Activated naive CD4-positive, alpha-beta T cell treated with anti-CD3 and anti-CD28 coated beads for 36 hours (primary cell): ENCODE measurements at places on chromosomes 11 and 22.

DNA sequence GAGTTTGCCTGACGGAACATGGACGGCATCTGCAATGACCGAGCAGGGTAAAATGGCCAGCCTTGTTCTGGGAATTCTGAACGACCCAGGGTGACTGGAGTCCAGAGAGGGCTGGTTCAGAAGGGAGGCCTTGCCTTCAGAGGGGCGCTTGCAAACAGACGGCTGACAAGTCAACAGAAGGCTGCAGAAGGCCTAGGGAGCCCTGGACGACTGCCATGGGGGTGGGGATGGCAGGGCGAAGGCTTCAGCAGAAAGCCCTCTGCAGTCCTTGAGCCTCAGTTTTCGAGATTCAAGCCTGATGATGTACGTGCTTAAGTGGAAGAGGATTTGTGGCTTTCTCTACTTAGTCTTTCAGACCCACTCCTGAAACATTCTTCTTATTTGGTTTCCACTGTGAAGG, 117.1 kb upstream of the TBCEL start:
- no peak for DNase-seq

DNA sequence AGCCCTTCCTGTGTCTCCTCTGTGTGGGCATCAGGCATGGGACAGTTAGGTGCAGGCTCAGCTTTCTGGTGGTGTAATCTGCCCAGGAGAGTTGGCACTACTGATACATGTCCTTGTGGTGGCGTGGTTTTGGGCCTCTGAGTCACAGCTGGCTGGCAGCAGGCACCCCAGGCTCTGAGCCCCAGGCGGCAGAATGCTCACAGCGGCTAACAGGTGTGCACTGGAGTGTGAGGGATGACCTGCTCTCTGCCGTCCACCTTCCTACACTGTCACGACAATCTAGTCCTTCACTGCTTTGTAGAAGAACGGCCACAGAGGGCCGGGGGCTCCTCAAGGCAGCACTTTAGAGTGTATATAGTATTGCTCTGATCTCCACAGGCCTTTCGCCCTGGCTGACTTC, 100.3 kb upstream of the PITPNB start:
- no peak for DNase-seq

GRCh38 chr11:126224647-126225294, 13.2 kb downstream of the FAM118B start:
- no peak for DNase-seq

GRCh38 chr11:128157423-128158298, 429.7 kb downstream of the ETS1 start:
- DNase-seq: peak; percentile 74

DNA sequence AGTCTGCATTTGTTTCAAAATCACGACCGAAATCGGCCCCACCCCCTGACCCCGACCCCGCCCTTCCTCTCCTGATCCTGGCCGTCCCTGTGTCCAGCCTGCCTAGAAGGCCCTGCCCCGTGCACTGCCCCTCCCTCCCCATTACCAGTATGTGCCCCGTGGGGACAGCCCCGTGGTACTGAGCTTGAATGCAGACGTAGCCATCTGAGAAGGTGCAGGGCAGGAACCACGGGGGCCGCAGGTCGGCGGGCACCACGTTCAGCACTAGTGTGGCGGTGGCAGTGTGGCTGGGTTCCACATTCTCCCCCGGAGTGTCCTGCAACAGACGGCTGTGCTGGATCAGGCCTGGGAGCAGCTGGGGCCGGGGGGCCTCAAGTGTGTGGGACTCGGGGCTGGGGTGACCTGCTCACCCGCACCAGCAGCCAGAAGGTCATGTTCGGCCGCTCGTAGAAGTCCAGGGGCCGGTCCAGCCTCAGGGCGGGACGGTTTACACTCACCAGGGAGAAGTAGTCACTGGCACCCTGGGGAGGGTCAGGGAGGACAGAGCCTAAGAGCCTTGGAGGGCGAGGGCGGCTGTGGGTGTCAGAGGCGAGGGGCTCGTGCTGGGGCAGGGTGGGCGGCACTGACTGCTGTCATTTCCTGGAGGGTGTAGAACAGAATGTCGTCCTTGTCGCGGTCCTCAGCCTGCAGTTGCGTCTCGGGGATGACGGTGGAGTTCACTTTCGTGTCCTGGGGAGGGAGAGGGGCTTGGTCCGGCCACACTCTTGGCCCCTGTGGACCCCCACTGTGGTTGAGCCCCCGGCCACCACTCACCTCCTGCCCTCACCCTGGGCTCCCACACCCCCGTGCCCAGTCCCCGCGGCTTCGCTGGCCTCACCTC, 3.6 kb downstream of the CDHR5 start:
- no peak for DNase-seq

- no peak for DNase-seq
These were observed 20.8 kb downstream of the PIK3IP1 start for GRCh38 chr22:31271485-31271884.

DNA sequence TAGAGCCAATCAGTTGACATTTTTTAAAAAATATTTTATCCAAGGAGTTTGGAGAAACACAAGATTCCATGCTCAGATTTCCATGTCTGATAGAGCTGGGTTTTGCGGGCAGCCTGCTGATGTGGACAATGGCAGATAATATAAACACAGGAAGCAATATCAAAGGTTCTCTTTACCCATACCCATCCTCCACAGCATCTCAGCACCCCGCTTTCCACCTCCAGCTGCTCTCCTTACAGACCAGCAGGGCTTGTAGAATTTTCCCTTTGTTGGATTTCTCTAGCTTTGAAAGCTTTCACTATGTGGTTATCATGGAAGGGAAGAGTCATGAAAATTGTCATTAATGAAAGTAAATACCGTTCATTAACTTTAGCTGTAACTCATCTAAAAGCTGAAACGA, 746.4 kb downstream of the OPCML start:
- DNase-seq: no peak

GRCh38 chr11:69204246-69204940, 48.7 kb downstream of the SMIM38 start:
- DNase-seq: no peak

GRCh38 chr22:44870021-44870420, 117.6 kb downstream of the ARHGAP8 start:
- peak; percentile 39 for DNase-seq

DNA sequence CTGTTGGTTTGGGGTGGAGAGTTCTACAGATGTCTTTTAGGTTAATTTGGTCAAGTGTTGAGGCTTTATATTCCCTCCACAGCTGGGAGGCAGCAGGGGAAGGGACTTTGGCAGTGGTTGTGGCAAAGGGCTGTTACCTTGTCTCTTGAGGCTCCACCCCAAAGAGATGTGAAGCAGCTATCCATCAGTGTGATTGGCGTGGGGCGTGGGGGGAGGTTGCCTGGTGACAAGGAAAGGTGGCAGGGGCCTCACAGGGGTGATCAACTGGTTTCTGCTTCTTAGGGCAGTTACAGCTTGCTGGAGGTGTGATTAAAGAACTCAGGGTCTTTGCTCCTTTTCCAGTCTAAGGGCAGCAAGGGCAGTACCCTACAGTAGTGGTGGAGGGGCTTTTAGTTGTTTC, 59.3 kb downstream of the FANCF start:
- no peak for DNase-seq

- DNase-seq: no peak
These were observed 15.4 kb downstream of the CAPN5 start for GRCh38 chr11:77081976-77082836.

- DNase-seq: no peak
These were observed 162.8 kb upstream of the SNX19 start for GRCh38 chr11:131079036-131079435.

GRCh38 chr11:34358728-34359547, 1.1 kb upstream of the ABTB2 start:
- DNase-seq: peak; percentile 88

GRCh38 chr11:19511413-19512183, 201.0 kb upstream of the NAV2 start:
- DNase-seq: no peak

- no peak for DNase-seq
These were observed 10.9 kb downstream of the MTMR2 start for GRCh38 chr11:95912902-95913560.

GRCh38 chr11:82183346-82183745, 550.3 kb downstream of the FAM181B start:
- DNase-seq: no peak

GRCh38 chr22:44026066-44026629, 2.0 kb downstream of the PARVB start:
- DNase-seq: no peak

GRCh38 chr11:10298342-10298741, 4.3 kb upstream of the SBF2 start:
- DNase-seq: peak; percentile 79

GRCh38 chr11:119359365-119360214, 13.1 kb upstream of the MFRP start:
- DNase-seq: no peak

- DNase-seq: peak; percentile 56
These were observed 10.2 kb upstream of the P4HA3 start for GRCh38 chr11:74321487-74322188.

DNA sequence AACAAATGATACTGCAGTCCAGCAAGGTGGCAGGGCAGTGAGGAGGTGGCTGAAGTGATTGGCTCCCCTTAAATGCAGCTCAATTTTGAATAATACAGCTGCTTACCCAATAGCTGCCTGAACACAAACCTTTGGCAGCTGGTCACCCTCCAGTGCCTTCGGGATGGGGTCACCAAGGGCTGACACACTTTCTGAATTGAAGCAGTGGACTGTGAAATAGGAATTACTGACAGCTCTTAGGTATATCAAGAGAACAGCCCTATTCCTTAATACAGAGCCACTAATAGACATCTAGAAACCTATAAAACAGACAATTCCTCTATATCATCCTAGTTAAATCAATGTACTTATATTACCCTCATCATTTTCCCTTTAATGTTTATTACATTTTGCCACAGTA, 474.2 kb upstream of the KIRREL3 start:
- no peak for DNase-seq

- no peak for DNase-seq
These were observed 45.3 kb downstream of the RAB6A start for GRCh38 chr11:73715541-73715940.

DNA sequence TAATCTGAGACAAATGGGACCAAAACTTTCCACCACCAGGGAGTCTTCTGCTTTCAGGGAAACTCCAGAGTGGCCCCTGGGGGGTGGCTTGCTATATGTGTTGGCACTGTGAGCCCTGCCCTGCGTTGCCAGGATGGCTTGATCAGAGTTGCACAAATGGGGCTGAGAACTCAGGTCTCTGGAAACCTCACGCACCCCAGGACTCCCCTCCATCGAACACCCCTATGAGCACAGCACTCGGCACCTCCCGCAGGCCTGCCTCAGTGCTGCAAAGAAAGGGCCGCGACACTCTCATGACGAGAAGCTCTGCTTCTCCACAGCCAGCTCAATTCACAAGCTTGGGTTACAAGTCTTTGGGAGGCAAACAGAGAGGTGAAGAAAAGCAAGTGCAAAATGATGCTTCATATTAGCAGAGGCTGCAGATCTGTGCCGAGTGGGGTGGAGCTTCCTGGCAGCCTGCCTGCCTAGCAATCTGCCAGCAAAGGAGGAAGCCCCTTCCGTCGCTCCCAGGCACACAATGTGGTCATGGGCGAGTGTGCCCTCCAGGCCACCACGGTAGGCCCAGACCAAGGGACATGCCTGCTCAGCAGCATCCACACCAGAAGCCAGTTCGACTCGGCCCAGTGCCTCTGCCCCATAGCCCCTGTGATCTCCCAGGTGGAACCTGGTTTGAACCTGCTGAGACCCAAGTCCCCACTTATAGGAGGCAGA, 55.7 kb downstream of the MYH9 start:
- peak; percentile 87 for DNase-seq

DNA sequence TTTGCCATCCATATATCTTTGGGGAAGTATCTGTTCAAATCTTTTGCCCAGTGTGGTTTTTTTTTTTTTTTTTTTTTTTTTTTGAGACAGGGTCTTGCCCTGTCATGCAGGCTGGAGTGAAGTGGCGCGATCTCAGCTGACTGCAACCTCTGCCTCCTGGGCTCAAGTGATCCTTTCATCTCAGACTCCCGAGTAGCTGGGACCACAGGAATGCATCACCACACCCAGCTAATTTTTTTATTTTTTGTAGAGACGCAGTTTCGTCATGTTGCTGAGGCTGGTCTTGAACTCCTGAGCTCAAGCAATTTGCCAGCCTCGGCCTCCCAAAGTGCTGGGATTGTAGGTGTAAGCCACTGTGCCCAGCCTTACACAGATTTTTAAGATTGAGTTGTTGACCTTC, 4.8 kb upstream of the FAM118A start:
- DNase-seq: no peak

DNA sequence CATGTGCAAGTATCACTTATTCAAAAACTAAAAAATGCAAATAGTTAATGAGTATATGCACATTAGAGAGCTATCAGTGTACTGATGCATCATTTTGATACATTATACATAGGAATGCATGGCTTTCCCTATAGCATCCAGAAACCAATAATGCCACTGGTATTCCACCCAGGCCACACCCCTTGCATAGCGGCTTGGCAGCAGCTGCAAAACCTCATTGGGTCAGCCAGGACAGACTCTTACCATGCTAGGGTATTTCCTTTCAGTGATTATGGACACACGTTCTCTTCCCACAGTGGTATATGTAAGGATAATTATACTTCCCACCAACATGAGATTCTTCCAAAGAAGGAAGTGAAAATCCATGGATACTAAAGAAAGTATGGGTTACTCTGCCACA, 145.9 kb upstream of the PITPNB start:
- no peak for DNase-seq

GRCh38 chr22:23512348-23512705, 67.8 kb downstream of the IGLL1 start:
- no peak for DNase-seq

DNA sequence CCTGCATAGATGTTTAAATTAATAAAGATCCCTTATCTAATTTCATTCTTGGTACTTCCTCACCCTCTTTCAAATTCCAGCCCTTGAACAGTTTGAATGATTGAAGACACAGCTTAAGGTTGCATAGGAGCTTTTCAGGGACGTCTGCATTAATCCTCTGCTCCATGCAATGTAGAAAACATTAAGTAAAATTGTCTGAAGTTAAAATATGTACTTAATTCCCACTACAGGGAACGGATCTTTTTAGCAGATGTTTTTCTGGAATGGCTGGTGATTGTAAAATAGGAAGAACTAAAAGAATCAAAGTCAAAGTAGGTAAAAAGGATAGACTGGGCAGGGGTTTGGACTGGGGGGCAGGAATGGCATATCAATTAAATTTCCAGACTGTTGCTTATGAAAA, 58.9 kb downstream of the ABTB2 start:
- DNase-seq: no peak

DNA sequence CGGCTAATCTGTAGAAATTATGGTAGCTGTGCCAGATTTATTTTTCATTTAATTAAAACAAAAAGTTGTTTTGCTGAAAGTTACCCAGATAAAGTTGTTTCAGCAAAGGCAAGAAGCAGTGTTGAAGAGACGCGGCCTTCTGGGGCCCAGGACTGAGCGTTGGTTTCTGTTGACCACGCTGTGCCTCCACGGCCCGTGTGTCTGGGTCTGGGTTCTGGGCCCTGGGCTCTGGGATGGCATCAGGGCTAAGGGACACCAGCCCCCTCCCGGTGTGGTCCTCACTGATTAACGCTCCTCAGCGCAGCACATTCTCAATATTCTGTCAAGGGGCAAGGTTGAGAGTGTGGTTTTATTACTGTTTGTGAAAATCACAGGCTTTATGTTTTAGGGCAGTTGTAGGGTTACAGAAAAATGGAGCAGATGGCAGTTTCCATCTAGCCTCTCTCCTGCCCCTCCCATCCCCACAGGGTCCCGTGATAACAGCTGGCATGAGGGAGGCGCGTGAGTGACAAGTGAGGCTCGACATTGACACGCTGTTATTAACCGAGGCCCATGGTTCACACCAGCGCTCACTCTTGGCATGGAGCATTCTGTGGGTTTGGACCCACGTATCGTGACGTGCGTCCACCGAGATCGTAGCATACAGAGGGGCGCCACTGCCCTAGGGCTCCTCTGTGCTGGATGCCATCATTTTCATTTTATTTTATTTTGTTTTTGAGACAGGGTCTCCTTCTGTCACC, 1231.4 kb downstream of the BRD1 start:
- DNase-seq: no peak
